ENCODE measurements at places on chromosomes 5 and 9. TPM values are rescaled to one million over a fixed set of nuclear protein-coding genes. Genes with fewer than 3 reads are reported as not detected.

Gene ZER1
- total RNA-seq: 56.8 TPM

- no peak for DNase-seq
These were observed 207.2 kb upstream of the DAPK1 start for GRCh38 chr9:87290241-87291052.

DNA sequence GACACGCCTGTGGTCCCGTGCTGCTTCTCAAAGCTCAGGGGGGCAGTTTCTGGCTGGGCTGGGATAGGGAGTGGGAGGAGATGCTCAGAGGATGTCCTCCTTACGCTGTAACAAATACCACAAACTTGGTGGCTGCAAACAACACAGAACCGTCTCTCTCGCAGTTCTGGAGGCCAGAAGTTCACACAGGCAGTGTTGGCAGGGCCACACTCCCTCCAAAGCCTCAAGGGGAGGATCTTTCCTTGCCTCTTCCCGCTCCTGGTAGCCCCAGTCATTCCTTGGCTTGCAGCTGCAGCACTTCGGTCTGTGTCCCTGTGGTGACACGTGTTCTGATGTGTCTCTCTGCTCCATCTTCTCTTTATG is 10.4 kb upstream of the ORM1 start:
- DNase-seq: no peak

- DNase-seq: no peak
These were observed 499.7 kb downstream of the SLCO4C1 start for GRCh38 chr5:101796427-101796826.

Gene NTRK2
- 44.6 TPM for total RNA-seq

DNA sequence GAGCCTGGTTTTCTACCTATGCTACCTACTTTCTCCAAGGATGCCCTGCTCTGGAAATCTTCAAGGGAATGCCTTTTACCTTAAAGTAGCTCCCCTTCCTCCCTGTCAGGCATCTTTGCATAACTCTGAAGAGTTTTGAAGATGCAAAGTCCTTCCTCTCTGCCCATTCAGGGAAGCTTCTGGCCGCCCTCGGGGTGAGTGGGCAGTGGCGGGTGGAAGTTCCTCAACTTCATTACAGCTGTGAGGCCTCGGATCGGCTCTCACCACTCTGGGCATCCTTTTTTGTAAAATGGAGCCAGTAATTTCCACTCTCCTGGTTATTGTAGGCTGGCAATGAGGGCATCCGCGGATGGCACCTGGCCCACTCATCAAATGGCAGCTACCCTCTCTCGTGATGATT is 31.7 kb upstream of the STXBP1 start:
- no peak for DNase-seq

GRCh38 chr5:168609806-168610482 is 30.8 kb upstream of the PANK3 start:
- DNase-seq: no peak

Gene SNX18
- 12.8 TPM for total RNA-seq

Gene SLC46A2
- not detected for total RNA-seq

Gene KLHL3
- 40.2 TPM for total RNA-seq

Gene TAF11L7
- total RNA-seq: not detected

DNA sequence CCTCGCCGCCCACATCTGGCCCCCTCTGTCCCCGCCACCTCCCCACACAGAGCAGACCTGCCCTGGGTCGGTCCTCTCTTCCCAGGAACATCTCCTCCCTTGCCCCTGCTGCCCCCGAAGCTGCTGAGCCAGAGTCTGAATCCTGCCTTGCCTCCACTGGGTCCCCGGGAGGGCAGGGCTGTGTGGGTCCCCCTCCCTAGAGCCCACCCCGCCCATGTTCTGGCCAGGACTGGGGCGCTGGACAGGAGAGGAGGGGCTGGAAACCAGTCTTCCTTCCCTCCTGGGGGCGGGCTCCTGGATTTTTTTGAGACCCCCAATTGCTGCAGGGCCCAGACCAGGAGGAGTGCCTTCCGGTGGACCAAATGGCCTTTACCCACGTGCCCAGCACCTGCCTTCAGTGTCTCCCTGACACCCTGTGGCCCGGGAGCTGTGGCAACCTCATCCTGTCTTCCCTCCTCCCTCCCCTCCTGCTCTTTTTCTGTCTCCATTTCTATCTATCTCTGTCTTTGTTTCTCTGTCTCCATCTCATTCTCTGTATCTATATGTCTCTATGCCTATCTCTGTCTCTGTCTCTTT is 12.1 kb downstream of the MRPL36 start:
- DNase-seq: no peak

Gene GARIN3
- not detected for total RNA-seq

- DNase-seq: no peak
These were observed 42.0 kb downstream of the SHB start for GRCh38 chr9:38026840-38027527.

- peak; percentile 68 for DNase-seq
These were observed 475 bp upstream of the GOLM1 start for GRCh38 chr9:86099701-86100364.

- DNase-seq: no peak
These were observed 173.3 kb upstream of the WWC1 start for GRCh38 chr5:168118042-168118668.

GRCh38 chr5:175813943-175814630 is 57.3 kb upstream of the CPLX2 start:
- no peak for DNase-seq

DNA sequence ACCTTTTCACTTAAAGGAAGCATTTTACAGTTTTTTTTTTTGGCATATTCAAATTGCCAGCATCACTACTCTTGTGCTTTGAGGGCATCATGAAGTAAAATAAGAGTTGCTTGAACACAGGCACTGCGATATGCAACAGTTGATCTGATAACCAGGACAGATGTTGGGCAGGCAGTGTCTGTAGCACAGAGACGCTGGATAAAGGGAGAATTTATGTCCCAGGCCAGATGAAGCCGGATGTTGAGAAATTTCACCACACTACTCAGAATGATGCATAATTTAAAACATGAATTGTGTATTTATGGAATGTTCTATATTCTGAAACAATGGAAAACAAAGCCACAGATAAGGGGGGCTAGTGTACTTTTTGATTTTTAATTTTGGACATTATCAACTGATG is 71.4 kb downstream of the SLC12A2 start:
- no peak for DNase-seq

- no peak for DNase-seq
These were observed 78.2 kb downstream of the RFK start for GRCh38 chr9:76316069-76316468.

Gene PSMB7
- 130 TPM for total RNA-seq

DNA sequence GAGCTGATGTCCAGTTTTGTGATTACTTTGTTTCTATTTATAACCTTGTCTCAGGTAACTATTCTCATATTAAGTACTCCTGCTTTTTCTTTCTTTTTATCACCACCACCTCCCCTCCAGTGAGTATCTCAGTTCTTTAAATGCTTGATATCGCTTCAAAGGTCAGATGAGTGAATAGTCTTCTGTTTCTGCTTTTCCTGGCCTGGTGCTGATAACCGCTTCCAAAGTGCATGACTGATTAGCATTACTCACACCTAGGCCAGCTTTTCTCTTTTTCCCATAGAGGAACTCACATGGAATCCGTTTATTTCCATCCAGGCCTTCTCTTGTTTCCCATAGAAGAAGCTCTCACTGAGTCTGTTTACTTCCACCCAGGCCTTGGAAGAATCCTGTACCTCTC is 3.2 kb downstream of the SLC36A1 start:
- DNase-seq: no peak

GRCh38 chr5:62306323-62306895 is 403 bp downstream of the KIF2A start:
- DNase-seq: peak; percentile 74

Gene FABP6
- not detected for total RNA-seq

Gene ADGRD2
- total RNA-seq: 0.29 TPM

Gene FRMD3
- 53.0 TPM for total RNA-seq

DNA sequence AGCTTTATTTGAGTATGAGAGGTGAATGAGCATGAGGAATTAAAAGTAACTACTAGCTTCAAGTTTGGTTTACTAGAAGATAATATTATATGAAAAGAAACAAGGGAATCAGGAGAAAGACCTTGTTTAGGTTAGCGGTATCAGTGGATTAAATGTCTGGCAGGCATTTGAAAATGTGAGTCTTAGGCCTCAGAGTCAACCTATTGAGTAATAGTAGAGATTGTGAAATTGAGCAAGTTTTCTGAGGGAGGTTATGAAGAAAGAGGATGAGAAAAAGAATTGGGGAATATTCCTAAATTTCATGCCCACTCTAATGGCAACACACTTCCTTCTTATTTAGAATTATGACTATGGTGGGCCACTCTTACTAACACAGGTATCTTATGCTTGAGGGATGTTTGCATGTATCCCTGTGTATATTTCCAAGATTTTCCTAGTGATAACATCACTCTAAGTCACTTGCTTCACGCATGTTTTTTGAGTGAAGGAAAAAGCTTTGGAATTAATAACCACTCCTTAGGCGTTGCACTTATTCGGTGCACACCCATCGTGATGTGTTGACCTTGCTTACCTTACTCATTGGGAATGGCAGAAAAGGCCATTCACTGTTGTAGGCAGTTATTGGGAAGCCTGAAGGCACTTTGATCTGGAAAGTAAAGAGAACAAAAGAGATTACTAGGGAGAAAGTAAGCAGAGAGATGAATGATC is 8.2 kb upstream of the ELL2 start:
- DNase-seq: no peak

DNA sequence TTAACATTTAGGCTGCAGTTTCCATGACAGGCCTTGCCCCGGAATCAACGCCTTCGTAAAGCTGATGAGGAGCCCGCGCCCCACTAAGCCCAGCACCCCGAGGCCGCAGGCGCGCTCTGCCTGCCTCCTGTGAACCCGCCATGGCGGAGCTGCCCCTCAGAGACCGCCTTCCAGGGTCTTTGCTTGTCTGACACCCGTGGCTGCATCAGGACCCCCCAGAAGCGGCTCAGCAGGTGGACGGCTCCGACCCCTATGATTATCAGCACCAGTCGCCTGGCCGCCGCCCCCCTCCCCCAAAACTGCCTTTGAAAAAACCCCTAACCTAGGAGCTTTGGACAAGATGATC is 507 bp upstream of the DPH7 start:
- DNase-seq: peak; percentile 74

GRCh38 chr5:2387634-2388325 is 363.7 kb downstream of the IRX2 start:
- no peak for DNase-seq

Gene PDE6A
- total RNA-seq: 0.11 TPM
